ENCODE measurements at places on chromosomes 2 and 18.

GRCh38 chr2:176589825-176590440, 320.7 kb downstream of the MTX2 start:
- DNase-seq, result no peak

- no peak for DNase-seq
These were observed 11.2 kb downstream of the RNF144A start for GRCh38 chr2:6928452-6928851.

DNA sequence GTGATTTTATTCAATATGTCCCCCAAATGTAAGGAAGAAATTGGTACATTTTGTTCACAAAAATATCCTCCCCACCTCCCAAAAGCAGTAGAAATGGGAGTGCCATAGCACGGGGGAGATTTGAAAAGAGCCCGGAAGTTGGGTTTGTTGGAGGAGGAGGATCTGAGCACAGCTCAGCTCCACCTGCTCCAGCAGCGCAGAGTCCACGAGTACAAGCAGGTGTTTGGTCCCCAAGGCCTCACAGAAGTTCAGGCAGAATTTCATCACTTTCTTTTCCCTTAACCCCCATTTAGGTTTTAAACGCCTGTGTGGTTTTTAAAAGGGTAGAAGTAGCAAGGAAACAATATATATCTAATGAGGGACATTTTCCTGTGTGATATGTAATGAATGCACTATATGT, 56.0 kb downstream of the TRAPPC12 start:
- no peak for DNase-seq

GRCh38 chr2:141499123-141499522, 631.7 kb downstream of the LRP1B start:
- DNase-seq, result no peak

- no peak for DNase-seq
These were observed 145.3 kb upstream of the DAPL1 start for GRCh38 chr2:158649846-158650245.
